ENCODE measurements at places on chromosomes 4 and X.

DNA sequence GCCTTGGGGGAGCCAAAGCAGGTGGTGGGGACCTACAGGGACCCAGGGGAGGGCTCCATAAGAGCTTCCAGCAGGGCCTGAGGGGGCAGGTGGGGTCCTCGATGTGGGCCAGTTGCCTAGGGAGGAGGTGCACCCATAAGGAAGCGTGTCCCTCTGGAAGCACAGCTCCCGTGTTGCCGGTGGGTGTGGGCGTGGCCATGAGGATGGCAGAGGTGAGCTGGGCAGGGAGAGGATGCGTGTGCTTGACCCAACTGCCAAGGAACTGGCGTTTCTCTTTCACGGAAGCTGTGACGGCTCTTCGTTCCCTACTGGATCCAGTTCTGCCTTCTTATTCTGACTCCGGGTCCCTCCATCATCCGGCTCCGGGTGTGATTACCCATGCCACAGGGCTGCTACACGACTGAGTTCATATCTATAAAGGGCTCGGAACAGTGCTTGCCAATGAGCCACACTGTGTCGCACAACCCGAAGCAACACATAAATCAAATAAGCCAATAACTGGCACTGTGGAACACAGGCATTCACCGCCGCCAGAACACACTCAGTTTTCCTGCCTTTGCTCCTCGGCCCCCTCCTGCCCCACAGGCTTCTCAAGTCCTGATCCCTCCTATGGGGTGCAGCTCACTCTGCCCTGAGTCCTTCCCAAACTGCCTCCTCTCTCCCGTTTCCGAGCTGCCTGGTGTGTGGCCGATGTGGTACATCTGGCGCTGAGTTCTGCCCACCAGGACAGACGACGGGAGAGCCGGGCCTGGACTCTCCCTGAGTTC is 35.5 kb downstream of the RNF212 start:
- no peak for DNase-seq

DNA sequence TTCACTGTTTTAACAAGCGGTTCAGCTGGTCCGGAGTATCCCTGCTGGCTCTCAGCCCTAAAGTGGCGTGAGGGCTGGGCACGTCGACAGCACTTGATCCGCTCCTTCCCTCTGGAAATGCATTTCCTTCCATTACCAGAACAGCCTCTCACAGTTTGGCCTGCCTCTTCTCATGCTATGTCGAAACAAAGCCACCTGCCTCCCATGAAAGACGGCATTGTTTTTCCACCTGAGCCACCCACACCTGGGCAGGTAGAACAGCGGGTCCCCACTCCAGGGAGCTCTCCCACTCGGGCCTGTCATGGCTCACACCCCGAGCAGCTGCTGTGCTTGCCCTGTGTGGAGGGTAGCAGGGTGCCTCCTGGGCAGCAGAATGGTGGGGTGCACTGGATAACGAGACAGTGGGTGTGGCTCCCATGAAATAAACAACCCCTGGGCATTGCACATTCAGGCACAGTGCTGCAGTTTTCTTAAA is 86.2 kb downstream of the FHDC1 start:
- peak; percentile 59 for DNase-seq

DNA sequence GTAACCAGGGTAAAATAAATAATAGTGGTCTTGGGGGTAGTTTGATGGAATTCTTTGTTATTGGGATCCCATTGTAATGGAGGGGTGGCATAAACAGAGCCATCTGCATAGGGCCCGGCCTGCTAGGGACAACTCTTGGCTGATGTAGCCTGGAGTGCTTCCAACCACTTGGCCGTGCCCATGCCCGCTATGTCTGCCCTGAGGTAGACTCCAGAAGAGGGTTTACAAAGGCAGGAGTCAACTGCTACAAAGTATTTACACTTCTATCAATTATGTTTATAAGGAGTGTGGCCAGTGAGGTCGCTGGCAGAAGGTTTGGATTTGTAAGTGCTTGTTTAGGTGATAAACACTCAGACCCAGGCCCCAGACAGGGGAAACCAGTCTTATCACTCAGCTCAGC is 8.1 kb downstream of the RASL11B start:
- DNase-seq = no peak

- no peak for DNase-seq
Observed at GRCh38 chrX:8720136-8720535, 11.8 kb downstream of the ANOS1 start.

GRCh38 chrX:2875798-2876399 is 47.2 kb downstream of the GYG2 start:
- DNase-seq = peak; percentile 10

Measured in NCI-H526 treated with DMSO at 0.1 percent for 48 hours (cell line).